LoVo (cell line): ENCODE measurements at places on chromosomes 6 and 20.

DNA sequence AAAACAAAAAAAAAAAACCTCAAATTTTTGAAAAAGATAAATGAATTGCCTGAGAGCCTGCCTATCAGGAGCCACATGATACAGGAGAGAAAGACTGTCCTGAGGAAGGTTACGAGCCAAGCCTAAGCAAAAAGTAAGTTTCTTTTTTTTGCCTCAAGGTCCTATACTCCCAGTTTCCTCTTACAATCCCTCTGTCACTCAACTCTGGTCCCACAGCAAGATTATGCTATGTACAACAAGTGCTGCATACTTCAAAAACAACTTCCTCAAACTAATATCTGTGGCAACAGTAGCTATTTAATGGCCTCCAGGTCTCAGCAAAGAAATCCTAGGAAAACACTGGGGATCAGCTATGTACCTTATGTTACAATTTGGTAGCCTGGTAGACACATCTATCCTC is 46.8 kb downstream of the PLN start:
- no peak for DNase-seq

DNA sequence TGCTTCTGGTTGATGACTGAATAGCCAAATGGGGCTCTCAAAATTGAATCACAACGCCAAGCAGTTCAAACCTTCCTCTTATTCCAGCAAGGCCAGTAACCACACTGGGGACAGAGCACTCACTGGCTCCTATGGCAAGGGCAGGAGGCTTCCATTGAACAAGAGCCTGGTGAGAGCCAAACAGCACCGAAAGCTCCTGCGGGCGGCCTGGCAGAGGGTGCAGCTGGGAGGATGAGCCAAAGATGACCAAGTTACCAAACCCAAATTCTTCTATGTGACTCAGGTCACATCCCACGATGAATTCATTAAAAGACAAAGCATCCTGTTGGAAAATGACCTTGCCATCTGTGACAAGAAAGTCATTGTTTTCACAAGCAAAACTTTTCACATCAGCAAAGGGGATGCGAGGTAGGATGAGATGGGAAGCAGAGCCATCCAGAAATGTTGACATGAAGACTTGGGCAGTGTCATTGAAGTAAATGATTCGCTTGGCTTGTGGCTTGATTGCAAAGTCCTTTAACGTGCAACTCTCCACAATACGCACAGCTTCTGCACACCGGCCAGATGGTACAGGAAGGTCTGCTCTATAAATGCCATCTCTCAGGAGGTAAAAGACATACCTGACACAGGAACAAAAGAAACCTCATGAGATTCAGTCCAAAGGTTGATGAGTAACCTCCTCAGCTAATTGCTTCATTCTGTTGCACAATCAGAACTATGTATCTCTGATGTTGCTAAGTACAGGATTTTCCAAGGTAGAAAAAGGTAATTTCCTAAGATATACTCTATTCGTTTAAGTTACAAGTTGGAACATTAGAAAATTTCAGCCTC is 36.3 kb downstream of the ROS1 start:
- peak; percentile 71 for DNase-seq

DNA sequence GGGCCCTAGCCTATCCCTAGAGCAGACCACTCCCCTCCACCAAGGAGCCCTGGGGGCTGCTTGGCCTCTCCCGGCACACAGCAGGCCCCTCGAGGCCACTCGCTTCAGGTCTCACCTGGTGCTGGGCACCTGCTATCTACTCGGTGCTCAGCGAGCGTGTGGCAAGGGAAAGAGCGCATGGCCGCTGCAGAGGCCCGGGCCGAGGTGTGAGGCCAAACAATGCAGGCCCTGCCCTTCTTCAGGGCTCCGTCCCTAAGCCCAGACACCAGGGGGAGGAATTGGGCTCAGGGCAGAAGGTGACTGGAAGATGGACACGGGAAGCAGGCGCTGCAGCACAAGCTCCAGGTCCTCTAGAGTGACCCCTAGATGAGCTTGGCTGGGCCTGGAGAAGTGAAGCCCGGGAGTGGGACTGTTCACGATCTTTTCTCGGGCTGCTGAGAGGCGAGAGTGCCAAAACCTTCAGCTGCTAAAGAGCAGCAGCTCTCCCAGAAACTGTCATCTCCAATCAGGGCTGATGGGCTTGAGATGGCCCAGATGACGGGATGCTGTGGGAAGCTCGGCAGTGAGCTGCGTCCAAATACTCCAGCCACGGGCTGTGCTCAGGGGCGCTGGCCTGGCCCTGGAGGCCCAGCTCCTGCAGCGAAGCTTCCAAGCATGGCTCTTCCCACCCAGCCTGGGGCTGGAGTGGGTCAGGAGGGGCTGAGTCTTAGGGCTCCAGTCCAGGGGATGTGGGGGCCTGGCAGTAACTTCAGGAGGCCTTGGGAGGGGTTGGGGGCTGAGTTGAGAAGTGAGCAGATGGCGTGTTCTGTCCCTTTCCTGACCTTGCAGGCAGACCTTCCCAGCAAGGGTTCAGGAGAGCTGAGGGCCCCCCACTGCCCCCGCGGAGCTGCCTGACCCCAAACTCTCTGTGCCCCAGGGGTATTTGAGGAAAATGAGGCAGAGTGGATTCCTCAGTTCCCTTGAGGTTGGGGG is 43.7 kb downstream of the APCDD1L start:
- DNase-seq, result no peak

- no peak for DNase-seq
These were observed 24.9 kb downstream of the TTLL2 start for GRCh38 chr6:167349631-167350274.

DNA sequence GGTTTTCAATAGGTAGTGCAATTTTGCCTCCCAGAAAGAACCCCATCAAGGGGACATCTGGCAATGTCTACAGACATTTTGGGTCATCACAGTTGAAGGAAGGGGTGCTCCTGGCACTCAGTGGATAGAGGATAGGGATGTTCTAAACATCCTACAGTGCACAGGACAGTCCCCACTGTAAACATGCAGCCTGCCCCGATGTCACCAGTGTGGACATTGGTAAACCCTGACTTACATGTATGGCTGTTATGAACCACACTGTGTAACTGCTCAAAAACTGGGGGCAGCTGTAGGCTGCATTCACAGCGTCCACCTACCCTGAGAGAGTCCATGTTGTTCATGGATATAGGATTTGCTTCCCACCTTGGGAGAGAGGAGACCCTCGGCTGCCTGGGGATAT is 79.3 kb upstream of the FOXQ1 start:
- DNase-seq, result no peak

GRCh38 chr6:17519120-17519519 is 81.0 kb upstream of the FAM8A1 start:
- DNase-seq, result no peak

GRCh38 chr20:37839432-37839827 is 63.5 kb upstream of the VSTM2L start:
- DNase-seq, result no peak

DNA sequence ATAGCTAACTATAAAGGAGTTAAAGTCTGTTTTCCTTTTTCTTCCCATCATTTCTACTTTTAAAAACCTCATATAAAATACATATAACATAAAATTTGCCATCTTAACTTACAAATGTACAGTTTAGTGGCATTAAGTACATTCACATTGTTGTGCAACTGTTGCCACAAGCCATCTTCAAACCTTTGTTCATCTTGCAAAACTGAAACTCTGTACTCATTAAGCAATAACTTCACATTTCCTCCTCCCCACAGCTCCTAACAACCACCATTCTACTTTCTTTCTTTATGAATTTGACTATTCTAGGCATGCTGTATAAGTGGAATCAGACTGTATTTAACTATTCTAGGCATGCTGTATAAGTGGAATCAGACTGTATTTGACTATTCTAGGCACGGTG is 4.5 kb downstream of the CCDC170 start:
- DNase-seq, result no peak

DNA sequence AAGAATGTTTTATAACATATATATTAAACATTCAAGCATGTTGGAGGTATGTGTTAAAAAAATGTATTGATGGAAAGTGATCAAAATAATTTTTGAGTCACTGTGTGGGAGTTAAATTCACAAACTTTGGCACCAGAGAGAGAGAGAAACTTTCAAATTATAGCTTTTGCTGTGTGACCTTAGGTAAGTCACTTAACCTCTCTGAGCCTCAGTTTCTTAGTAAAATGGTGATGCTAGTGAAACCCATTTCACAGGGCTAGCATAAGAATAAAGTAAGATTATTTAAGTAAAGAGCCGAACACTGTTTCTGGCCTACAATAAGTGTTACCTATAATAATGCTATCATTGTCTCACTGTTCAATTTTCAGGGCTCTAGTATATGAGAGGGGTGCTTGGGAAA is 4.1 kb upstream of the PROCR start:
- DNase-seq, result no peak

- DNase-seq, result no peak
These were observed 30.0 kb upstream of the FABP7 start for GRCh38 chr6:122749451-122750050.

GRCh38 chr6:85675030-85675819 is 32.5 kb upstream of the SYNCRIP start:
- peak; percentile 64 for DNase-seq

GRCh38 chr6:11050731-11051130 is 6.6 kb upstream of the ELOVL2 start:
- DNase-seq, result no peak

- peak; percentile 86 for DNase-seq
These were observed 14.3 kb downstream of the KLHL31 start for GRCh38 chr6:53651205-53651763.

- no peak for DNase-seq
These were observed 67.1 kb downstream of the ELOVL5 start for GRCh38 chr6:53281518-53282215.

- DNase-seq, result no peak
These were observed 194.4 kb upstream of the TAB2 start for GRCh38 chr6:149122850-149123821.

GRCh38 chr20:33059741-33060390 is 6.2 kb downstream of the BPIFB3 start:
- no peak for DNase-seq

DNA sequence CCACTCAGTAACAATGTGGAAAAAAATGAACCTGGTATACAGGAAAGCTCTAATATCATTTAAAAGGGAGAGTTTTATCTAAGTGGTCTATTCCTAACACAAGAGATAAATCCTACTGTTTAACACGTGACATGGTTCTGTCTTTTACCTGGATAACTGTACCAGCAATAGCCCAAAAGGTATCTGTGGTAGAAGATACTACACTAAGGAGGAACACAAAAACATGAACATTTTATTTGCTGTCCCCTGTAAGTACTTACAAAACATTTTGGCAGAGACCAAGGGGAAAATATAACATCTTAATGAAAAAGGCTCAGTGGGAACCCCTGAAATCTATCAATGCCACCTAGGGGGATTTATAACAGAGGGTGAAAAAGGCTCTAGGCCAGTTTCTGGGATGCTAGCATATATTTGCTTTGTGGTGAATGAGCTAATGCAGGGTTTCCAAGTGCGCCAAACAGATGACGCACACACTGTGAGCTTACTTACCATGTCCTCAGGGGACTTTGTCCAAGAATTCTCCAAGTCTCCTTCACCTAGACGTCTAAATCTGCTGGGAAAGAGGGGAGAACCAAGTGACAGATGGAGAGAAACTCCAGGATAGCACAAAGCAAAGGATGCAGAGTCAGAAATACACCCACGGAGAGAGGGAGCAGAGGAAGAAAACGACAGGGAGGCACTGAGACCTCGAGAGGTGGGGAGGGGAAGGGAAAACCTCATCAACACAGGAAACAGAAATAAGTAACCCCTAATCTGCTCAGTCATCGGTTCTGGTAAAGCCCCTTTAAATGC is 147.9 kb upstream of the PRND start:
- DNase-seq, result no peak

- no peak for DNase-seq
These were observed 129.6 kb downstream of the CD24 start for GRCh38 chr6:106844930-106845329.

DNA sequence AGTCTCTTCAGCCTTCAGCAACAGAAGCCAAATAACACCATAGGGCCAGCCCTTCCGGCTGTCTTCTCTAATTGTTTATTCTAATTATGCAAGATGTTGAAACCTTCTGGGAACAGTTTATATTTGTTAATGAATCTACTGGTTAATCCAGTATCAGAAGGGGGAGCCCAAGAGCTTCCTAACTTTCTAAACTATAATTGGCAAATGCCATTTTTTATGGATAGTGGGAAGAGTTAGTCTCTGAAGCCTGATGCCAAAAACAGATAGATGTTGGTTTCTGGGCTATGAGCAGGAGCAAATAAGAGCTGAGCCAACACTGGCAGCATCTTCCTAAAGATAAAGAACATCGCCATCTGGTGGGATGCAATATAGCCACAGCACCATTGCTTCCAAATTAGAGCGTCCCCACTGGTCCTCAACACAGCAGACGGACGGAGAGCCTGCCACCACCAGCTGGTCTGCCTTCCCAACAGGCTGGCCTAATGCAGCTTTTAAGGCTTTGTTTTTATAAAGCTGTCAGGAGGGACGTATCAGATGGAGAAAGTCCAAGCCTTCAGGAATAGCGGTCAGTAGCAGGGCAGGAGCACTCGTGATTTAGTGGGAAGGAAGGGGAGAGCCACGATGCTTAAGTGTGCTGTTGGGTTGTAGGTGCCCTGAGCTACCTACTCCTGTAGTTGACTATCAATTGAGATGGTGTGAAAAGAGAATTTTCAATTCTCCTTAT is 118.8 kb downstream of the RALGAPA2 start:
- peak; percentile 4 for DNase-seq

- peak; percentile 24 for DNase-seq
These were observed 304.9 kb downstream of the CDH26 start for GRCh38 chr20:60262967-60263603.

GRCh38 chr20:1622450-1622849 is 2.6 kb upstream of the SIRPB1 start:
- DNase-seq, result no peak

DNA sequence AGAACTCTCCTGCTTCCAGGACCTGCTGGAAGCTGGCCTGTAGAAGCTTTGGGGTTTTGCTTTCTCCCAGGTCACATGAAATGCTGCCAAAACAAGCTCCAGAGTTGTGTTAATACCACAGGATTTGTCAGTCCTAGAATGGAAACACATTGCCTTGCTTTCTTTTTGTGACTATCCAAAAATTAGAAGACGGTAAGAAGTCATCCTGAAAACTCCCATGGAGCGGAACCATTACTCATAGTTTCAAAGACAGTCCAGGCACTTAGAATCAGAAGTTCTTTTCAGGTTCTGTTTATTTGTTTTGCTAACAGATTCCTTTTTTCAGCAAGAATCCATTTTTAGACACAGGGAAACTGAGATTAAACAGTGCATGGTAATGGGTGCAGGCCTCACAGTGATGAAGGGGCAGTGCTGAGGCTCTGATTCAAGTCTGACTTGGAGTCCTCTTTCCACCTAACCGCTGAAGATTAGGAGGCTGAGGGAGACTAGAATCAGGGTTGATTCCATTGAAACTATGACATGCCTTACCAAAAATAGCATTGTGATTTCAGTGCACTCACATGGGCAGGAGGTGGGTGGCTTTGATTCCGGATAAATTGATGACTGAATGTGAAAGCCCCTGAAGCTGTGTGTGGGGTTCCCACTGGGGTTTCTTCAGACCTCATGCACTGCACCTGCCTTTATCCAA is 72.2 kb upstream of the NAA20 start:
- no peak for DNase-seq

GRCh38 chr6:43733471-43734293 is 36.3 kb upstream of the VEGFA start:
- no peak for DNase-seq
